ENCODE measurements at places on chromosomes 3 and 15.
A peak's percentile ranks its signal among the peaks of the same experiment; 100 is the strongest.

DNA sequence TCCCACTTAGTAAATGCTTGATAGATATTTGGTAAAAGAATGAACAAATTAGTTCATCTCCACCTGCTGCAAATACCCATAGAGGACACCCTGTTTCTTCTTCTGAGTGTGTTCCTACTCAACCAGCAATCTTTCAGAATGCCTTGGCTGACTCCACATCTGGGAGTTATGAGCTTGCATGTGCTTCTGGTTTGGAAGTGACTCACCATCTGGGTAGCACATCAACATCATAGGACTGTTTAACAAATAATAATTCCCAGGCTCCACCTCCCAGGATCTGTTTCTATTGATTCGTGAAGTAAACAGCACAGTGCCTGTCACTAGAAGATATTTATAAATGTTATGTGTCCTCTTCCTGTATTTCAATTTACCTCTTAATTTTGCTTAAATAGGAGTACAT is 580.1 kb downstream of the ROBO2 start:
- DNase-seq: no peak

DNA sequence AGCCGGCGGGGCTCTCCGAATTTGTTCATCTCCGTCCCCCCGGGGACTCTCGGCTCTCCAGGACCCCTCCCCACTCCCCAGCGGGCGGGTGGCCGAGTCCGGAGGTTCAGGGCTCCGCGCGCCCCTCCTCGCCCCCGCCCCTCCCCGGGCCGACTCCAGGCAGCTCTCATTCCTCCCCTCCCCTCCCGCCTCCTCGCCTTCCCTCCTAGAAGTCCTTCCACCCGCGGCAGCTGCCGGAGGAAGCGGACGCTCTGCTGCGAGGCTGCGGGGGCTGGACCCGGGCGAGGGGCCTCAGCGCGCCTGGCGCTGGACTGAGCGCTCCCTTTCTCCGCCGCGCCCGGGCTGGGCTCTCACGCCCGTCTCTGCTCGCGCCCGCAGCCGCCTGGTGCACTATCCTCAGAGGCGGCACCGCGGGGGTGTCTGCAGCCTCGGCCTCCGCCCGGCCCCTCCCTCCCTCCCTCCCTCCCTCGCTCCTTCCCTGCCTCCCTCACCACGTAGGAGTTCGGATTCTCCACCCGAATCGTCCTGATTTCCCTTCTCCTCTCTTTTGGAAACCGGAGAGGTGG is at the start of gene ROBO2:
Gene ROBO2 (plus strand): TSS at position 494 of the 566 bp plus-strand sequence. CDS start 687 bp downstream, outside the sequence.
- DNase-seq: no peak

- DNase-seq: no peak
Measured at GRCh38 chr15:94233441-94233840, 2.1 kb downstream of the MCTP2 start.

DNA sequence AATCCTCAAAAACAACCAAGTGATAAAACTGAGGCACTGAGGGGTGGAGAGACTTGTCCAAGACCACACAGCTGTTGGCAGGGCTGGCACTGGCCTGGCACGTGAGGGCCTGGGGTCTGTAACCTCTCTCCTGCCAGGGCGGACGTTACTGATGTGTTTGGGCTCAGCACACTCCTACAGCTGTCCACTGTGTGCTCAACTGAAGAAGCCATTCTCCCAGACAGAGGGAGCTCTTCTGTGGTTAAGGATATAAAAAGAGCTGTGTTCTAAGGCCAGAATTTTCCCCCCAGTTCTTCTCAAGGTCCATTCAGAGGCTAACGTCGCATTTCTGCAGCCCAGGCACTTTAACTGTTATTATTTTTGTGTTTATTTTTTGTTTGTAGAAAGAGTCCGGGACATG is 429.0 kb upstream of the ATP11B start:
- DNase-seq: no peak

GRCh38 chr3:58672451-58672850 is 5.9 kb upstream of the FAM3D start:
- DNase-seq: no peak

GRCh38 chr3:151371526-151371925 is 13.0 kb downstream of the P2RY12 start:
- no peak for DNase-seq

DNA sequence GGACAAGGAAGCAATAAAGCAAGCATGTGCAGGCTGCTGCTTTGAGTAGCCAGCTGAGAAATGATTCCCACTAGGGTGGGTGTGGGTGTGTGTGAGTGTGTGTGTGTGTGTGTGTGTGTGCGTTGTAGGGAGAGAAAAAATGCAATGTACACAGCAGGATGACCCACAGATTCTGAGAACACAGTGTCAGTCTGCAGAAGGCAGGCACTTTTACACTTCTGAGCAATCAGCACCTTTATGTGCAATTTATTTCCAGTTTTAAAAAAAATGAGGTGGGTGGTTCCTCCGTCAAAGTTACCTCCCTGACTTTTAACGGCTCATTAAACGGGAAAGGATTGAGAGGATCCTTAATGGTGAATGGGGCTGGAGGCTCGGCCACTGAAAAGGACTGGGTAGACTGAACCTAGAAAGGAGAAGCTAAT is 38.5 kb upstream of the LIPC start:
- DNase-seq: no peak

DNA sequence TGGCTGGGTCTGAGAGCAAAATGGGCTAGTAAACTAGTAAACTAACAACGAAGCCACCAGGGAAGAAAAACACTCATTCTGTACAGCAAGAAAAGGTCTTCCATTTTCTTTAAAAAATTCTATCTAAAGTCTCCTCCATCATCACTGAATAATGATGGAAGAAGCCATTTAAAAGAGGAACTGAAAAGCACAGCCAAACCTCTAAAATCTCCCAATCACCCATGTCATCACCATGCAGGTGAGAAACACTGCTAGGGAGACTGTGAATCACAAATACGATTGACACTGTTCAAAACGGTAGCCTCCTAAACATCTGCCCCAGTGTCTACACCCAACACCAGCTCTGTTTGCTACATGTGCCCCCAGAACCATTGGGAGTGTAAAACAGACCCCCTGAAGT is 140.4 kb downstream of the RORA start:
- no peak for DNase-seq

DNA sequence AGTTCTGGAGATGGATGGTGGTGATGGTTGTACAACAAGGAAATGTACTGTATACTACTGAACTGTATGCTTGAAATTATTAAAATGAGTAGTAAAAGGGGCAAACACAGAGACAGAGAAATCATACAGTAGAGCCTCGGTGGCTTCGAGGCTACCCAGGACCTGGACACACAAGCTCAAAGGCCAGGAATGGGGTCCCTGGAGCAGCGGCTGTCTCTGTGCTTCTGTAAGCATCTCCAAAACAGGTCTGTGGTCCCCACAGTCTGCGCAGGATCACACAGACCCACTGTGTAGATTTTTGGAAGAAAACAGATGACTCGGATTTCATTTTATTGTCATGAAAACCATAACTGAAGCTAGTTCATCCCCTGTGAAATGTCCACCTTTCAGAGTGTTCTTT is 39.7 kb downstream of the PGPEP1L start:
- no peak for DNase-seq

DNA sequence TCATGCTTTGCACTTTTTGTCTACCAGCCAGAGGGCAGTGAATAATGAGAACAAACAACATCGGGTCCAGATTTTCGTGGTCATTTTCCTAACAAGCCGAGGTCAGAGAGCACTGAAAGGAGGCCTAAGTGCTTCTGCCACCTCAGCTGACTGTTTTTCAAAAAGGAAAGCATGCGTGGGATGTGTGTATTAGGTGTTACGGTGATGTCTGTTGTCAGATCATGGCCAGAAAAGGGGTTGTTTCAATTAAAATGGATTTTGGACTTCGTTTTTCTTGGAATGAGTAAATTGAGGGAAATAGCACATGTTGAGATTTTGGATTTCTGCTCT is 99.5 kb downstream of the APBA2 start:
- no peak for DNase-seq

DNA sequence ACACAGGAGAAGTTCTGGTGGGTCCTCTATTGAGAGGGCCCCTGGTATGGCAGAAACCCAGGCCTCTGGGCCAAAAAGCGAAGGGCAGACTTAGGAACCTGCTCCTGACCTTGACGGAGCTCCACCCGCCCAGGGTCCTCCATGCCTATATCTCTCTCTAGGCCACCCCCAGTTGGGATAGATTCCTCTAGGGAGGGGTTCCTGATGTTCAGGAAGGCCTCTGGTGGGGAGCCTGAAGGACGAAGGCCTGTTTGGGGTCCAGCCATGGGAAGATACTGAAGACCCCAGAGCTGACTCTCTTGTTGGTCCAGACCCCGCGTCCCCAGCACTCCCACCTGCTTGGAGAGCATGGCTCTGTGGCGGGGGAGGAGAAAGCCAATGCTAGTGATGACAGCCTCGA is 104.2 kb downstream of the CORO2B start:
- no peak for DNase-seq

DNA sequence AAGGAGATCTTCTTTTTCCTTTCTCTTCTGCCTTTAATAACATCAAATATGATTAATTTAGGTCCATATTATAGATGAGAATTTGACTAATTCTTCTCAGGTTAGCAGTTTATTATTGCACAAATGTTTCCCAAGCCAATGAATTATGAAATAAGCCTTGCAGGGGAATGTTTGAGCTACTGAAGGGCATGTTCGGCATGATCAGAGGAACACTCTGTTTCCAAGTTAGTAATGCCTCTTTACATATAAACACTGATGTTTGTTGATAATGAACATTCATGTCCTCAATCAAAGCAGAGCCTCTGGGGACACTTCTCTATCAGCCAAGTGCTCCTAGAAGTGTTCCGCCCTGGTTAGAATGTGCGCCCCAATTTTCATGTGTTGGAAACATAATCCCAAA is 10.0 kb upstream of the CYP1A1 start:
- no peak for DNase-seq

- DNase-seq: no peak
Measured at GRCh38 chr3:134034005-134034785, 4.5 kb upstream of the SLCO2A1 start.

- no peak for DNase-seq
Measured at GRCh38 chr3:37723585-37723984, 138.1 kb upstream of the CTDSPL start.

DNA sequence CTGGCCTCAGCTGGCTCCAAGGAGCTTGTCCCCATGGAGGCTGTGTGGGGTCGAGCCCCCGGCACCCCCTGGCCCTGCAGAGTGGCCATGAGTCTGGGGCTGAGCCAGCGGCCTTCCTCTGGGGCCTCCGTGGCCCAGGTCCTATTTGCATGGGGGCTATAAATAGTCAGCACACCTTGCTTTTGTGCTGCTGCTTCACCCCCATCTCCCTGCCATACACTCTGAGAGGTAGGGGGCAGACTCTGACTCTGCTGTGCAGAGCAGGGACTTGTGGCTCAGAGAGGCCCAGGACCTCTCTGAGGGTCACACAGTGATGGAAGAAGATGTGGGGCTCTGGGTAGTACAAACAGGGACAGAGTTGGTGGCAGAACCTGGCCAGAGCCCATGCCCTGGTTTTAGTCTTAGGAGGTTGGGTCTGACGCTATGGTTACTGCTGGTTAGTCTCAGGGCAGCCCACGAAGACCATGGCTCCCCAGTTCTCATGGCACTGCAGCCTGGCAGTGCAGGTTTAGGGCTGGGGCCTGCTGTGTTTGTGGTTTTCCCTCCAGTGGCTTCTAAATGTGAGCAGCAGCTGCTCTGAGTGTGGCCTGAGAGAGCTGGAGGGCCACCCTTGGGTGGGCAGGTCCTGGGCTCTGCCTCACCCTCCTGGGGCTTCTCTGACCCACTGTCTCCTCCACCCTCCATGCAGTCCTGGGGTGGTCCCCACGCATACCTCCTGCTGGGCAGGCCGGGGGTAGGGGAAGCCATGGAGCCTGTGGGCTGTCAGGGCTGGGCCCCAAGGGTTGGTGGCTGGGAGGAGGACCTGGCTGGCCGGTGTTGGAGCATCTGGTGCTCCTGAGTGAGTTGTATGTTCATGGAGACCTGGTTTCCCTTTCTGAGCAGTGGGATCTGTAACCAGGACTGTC is 13.6 kb downstream of the PRKCD start:
- DNase-seq: no peak

- no peak for DNase-seq
Measured at GRCh38 chr3:4672725-4673275, 179.7 kb downstream of the ITPR1 start.

GRCh38 chr3:78610462-78611125 is 1157.2 kb downstream of the ROBO1 start:
- no peak for DNase-seq

GRCh38 chr3:63304421-63304820 is 26.3 kb downstream of the SYNPR start:
- DNase-seq: no peak

GRCh38 chr3:184284696-184285095 is 8.9 kb downstream of the ECE2 start:
- DNase-seq: peak; percentile 67

GRCh38 chr15:85742186-85742821 is 52.4 kb downstream of the KLHL25 start:
- no peak for DNase-seq

- DNase-seq: no peak
Measured at GRCh38 chr3:79461129-79461792, 306.5 kb downstream of the ROBO1 start.

DNA sequence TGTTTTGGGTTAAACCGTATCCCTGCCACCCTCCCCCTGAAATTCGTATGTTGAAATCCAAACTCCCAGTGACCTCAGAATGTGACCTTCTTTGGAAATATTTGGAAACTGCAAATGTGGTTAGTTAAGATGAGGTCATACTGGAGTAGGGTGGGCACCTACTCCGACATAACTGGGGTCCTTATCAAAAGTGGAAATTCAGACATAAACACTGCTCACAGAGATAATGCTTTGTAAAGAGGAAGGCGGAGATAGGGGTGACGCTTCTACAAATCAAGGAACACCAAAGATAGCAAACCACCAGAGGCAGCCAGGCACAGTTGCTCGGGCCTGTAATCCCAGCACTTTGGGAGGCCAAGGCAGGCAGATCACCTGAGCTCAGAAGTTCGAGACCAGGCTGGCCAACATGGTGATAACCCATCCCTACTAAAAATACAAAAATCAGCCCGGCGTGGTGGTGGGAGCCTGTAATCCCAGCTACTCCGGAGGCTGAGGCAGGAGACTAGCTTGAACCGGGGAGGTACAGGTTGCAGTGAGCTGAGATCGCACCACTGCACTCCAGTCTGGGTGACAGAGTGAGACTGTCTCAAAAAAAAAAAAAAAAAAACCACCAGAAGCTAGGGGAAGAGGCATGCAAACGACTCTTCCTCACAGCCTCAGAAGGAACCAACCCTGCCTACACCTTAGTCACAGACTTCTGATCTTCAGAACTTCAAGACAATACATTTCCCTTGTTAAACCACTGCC is 51.1 kb upstream of the CHD2 start:
- DNase-seq: peak; percentile 92

GRCh38 chr3:113719294-113719693 is 22.9 kb upstream of the USF3 start:
- DNase-seq: no peak

- DNase-seq: no peak
Measured at GRCh38 chr3:52269776-52270175, 8.7 kb downstream of the WDR82 start.

GRCh38 chr15:72859757-72860145 is 76.2 kb upstream of the ADPGK start:
- no peak for DNase-seq

GRCh38 chr15:41734079-41734478 is 40.2 kb upstream of the MAPKBP1 start:
- no peak for DNase-seq

Measured in hematopoietic multipotent progenitor cell treated with erythropoietin and hydrocortisone succinate and interleukin-3 and kit ligand, for 8 days (in vitro differentiated cells).